ENCODE measurements at places on chromosomes 12 and 14.
A peak's percentile ranks its signal among the peaks of the same experiment; 100 is the strongest.

DNA sequence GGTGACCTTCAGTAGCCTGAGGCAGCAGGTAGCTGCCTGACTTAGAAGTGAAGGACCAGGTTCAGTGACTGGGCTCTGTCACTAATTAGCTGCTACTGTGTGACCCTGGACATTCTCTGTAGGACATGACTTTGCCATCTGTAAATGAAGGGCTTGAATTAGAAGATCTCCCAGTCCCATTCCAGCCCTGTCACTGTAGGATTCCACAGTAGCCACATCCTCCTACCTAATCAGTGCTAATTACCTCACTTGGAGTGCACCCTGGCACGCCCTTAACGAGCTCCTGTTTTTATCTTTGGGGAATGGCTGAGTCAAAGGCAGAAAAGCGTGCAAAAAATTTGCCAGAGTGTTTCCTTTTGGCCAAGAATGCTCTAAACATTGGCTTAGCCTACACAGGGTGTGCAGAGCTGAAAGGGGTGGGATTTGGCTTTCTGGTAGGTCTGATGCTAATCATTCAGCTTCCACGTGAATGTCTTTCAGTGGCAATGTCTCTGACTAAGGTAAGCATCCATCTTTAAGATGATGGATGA is 6.8 kb downstream of the NTF3 start:
- DNase-seq, result peak; percentile 35

DNA sequence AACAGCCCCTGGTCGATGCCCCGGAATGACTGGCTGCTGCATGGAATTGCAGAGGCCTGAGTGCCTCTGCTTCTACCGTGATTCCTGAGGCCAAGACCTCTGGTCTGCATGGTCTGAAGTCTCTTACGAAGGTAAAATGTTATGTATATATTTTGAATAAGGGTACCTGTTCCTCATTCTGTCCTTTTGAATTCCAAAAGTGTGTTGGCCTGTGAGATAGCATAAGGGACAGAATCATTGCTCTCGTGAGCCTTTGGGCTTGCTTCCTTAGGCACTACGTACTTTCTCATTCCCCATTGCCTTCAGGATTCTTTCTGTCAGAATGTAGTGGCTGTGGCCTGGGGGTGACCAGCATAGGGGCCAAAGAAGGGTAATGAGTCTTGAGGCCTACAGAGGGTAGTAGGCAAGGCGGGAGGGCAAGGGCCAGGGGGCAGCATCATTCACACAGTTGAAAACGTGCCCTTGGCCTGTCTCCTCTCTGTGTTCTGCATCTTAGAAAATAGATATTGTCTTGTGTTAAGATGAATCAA is 19.5 kb downstream of the TRAF3 start:
- no peak for DNase-seq

DNA sequence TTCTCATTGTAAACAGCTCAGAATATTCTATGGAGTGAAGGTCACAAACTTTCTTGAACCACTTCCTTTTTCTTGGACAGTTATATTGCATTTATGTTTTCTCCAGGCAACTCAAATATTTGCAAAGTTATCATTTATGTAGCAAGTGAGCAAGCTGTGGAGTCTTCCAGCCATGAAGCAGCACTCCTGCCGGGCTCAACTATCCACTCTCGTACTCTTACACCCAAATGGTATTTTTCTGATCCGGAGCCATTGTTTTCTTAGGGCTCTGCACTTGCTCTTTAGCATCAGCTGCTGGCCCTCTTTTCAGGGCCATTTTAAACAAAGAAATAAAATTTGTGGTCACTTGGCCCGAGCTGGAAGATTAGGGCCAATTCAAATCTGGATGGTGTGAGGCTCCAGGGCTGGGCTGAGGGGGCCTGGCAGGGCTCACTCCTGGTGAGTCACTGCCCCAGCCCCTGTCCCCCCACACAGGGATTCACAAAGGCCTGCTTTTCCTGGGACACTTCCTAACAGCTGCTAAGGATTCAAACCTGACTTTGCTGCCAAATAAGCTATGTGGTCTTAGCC is 19.7 kb downstream of the SYNE3 start:
- no peak for DNase-seq

GRCh38 chr12:65955452-65955851 is 131.2 kb downstream of the HMGA2 start:
- no peak for DNase-seq

GRCh38 chr14:99874306-99874705 is 81.1 kb downstream of the EML1 start:
- DNase-seq, result no peak

GRCh38 chr12:88375306-88376305 is 204.7 kb downstream of the KITLG start:
- DNase-seq, result no peak

DNA sequence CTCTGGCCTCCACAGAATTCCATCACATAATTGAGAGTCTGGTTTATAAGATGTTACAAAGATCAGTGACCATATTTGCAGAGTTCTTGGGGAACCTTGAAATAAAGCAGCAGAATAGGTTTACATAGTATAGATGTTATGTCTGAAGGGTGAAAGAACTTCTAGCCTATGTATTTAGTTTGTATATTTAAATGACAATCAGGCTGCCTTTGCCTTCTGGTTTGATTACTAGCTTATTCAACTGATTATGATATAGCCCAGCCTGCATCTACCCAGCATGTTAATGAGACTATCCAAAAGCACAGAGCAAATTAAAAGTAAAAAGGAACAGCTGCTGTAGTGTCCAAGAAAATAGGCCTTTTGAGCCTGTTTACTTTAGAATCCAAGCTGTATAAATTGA is 85.3 kb downstream of the APAF1 start:
- DNase-seq, result no peak

GRCh38 chr14:102084931-102085330 is 1.9 kb downstream of the HSP90AA1 start:
- no peak for DNase-seq

DNA sequence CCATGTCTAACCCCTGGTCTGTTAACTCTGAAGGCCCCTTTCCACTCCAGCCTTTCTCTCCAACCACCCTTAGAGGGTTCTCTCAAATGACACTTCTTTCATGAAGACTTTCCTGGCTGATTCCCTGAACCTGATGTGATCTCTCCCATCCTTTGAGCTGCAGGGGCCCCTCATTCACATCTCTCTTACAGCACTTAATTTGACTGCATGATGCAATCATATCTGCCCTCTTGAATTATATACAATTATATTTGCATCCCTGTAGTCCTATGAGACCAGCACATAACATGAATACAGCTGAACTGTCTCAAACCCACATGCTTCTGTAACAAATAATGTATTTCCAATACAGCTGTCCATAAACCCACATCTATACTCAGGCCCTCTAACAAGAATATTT is 56.4 kb downstream of the PPP2R5E start:
- no peak for DNase-seq

DNA sequence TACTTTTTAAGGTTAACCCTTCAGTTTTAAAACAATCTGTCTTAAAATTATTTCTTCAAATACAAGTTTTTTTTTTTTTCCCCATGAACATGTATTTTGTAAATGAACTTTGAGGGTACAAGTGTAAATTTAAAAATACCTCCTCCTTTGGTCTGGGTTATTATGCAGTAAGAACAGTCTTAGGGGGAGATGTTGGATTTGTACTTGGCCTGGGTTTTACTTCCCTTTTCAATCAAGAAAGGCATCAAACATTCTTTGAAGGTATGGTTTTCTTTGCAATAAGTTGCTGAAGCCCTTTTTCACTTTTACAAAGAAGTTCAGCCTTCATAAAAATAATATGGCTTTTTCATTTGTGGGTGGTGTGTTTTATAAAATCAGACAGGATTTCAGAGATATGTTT is 20.5 kb downstream of the WBP11 start:
- DNase-seq, result no peak

GRCh38 chr12:116053479-116054200 is 223.9 kb downstream of the MED13L start:
- DNase-seq, result no peak
